ENCODE measurements at places on chromosomes 11 and 22.

- DNase-seq: no peak
Measured at GRCh38 chr11:92765082-92765840, 204.2 kb upstream of the MTNR1B start.

DNA sequence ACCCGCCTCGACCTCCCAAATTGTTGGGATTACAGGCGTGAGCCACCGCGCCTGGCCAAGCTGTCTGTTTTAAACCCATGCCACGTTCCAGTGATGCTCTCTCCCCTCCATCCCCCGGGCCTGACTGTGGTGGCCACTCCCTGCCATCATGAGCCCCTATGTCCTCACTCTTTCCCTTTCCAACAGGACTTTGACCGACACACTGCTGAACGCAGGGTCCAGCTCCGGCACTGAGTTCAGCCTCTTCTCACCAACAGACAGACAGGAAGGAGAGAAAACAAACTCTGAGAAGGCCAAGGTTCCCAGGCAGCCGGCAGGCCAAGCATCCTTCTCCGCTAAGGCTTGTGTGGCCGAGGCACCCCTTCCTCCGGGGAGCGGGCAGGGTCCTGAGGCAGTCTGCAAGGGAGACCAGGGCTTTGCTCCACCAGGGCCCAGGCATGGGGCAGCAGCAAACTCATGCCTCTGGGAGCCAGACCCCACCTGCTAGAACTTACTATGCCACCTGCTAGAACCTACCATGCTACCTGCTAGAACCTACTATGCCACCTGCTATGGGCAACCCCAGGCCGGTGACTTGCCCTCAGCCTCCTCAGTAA, 152.7 kb downstream of the CRYBB2 start:
- DNase-seq: no peak

- no peak for DNase-seq
Measured at GRCh38 chr22:32800994-32801536, 440 bp upstream of the TIMP3 start.

- DNase-seq: no peak
Measured at GRCh38 chr22:45638834-45639746, 32.5 kb upstream of the ATXN10 start.

DNA sequence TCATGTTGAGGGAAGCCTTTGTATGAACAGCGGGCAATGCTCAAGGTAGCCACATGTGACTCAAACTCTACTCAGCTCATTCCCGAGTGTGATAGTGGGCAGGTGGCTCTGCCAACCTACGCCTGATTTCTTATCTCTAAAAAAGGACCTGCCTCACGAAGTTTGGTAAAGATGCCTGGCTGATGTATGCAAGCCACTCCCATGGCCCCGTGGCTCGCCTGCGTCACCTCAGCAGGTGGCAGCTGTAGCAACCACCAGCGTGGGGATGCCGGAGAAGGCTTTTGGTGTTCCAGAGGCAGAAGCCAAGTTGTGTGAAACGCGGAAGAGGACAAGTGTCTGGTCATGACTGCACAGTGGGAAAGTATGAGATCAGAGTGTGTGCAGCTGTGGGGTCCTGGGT, 5.4 kb downstream of the FADS2 start:
- no peak for DNase-seq

GRCh38 chr11:24543771-24544170, 46.9 kb downstream of the LUZP2 start:
- DNase-seq: no peak

- DNase-seq: no peak
Measured at GRCh38 chr11:44104481-44105294, 9.2 kb downstream of the EXT2 start.

DNA sequence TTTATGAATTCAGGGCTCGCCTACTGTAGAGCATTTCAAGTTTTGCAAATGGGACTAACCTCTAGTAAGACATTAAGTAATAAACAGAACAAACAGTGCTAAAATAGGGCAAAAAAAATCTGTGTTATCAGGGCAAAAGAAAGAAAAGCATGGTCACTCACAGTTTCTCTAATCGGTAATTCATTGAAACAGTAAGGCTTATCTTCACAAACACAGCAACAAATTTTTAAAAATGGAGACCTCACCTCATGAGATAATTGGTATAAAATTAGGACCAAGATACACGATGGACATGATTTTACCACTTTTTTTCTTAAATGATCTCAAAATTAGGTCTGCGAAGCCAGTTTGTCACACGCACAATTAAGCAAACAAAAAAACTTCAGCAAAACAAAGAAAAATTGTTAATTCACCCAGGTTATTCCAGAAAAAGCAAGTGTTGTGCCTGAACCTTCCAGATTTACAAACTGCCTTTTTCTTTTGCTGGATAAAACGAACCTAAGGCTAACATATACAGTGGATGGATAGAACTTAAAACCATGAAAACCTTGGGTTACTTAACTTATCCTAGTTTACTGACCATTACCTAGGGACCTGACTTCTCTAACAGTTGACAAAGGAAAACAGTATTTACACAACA, 1.4 kb downstream of the TMEM123 start:
- no peak for DNase-seq

DNA sequence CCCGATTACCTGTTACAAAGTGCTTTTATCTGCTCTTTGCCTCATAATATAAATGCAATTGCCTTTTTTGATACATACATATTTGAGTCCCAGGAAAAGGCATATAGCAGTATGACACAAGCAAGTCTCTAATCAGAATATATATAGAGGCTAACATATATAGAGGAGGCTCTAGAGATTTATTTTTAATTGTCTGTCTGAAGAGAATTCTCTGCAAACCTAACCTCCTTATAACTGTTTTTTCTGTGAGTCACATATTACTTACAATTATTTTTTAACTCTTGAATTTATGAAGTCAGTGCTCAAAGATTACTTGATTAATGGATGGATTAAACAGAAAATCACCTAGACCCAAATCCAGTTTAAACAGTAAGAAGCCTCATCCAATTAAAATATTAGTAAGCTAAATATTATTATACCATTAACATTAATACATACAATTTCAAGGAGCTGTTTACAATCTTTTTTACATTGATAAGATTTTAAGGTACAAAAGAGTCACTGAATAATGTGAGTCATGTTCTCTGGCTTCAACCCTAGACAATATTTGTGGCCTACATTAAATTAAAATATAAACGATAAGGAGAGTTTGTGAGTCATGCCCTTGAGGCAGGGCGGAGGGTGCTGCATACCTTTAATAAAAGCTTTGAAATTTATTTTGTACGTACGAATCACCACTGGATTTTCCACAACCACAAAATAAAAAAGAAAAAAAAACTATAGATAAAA, 19.2 kb upstream of the MMP13 start:
- DNase-seq: no peak

GRCh38 chr11:62883673-62884072, 3.0 kb downstream of the SLC3A2 start:
- no peak for DNase-seq

DNA sequence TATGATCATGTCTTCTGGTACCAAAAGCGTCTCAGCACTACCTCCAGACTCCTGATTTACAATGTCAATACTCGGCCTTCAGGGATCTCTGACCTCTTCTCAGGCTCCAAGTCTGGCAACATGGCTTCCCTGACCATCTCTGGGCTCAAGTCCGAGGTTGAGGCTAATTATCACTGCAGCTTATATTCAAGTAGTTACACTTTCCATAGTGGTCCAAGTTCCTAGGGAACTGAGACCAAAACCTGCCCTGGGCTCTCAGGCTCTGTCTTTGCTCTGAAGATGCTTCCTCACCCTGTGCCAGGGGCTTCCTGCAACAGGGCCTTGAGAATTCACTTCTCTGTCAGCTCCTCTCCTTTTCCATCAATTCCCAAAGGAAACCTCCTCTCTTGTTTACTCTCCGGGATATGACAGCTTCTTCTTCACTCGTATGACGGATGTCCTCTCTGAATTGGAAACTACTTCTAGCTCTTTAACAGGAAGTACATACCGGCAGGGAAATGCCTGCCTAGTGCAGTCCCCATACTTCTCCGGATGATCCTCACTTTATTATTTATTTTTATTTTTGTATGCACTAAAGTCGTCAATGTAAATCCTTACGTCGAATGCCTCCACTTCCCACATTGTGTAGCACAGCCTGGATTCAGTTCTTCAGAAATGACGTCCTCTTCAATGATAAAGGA, 29.6 kb upstream of the PRAME start:
- DNase-seq: no peak

- DNase-seq: no peak
Measured at GRCh38 chr11:130478204-130478701, 29.8 kb downstream of the ADAMTS15 start.
